Cerebellum (tissue), 4 donors: ENCODE measurements at places on chromosomes 16 and 17. TPM values are rescaled to one million over a fixed set of nuclear protein-coding genes. Genes with fewer than 3 reads are reported as not detected.

- no peak for DNase-seq
These were observed 10.7 kb upstream of the PRR29 start for GRCh38 chr17:63987221-63988126.

DNA sequence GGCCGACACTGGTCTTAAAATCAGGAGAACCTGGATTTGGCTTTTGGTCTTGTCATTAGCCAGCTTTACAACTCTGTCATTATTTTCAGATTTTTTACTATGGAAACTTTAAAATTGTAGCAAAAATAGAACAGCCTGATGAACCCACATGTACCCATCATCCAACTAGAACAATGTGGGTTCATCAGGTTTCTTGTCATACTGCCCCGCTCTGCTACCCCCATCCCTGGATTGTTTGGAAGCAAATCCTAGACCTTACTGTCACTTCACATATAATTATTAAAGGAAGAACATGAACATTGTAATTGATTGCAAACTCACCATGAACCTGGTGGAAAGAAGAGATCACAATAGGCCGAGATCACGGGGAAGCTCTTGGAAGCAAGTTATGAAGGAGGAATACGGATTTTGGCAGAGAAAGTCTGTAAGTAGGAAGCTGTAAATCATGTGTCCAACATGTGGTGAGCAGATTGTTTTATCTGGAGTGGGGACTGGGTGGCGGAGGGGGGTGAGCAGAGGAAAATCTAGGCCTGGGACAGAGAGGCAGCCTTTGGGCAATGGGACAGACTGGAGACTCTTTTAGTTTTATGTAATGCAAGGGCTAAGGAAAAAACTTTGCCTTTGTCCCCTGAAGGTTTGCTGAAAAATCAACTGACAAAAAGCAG lies 67.0 kb downstream of the PITPNC1 start:
- DNase-seq, result no peak

DNA sequence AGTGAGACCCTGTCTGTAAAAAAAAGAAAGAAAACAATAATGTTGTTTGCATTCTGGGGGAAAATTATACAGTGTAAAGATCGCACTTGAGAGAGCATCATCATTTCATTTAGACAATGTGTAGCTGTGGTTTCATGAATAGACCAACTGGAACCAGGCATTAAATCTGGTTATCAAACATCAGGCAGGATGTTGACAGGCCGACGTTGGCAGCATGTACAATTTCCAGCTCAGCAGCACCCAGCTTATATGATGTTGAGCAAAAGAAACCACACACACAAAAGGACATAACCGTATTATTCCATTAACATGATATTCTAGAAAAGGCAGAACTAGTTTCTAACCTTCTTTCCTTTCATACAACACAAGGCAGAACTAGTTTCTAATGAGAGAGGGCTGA lies 5.8 kb downstream of the MARVELD3 start:
- DNase-seq, result no peak

- no peak for DNase-seq
These were observed 240.8 kb downstream of the STX8 start for GRCh38 chr17:9334536-9335446.

PSMD12 gene
- 45.5 TPM for total RNA-seq

- no peak for DNase-seq
These were observed 45.0 kb downstream of the DYNLRB2 start for GRCh38 chr16:80585764-80586163.

GPR139 gene
- 0.91 TPM for total RNA-seq

RNF43 gene
- 6.7 TPM for total RNA-seq

ESRP2 gene
- not detected for total RNA-seq

GRCh38 chr17:39929646-39930407 lies 2.3 kb downstream of the LRRC3C start:
- no peak for DNase-seq

HOXB9 gene
- total RNA-seq, result 0.09 TPM

GRCh38 chr16:70250748-70251628 lies 752 bp downstream of the EXOSC6 start:
- peak; percentile 36 for DNase-seq

CSH2 gene
- 1.8 TPM for total RNA-seq

CHST4 gene
- total RNA-seq, result not detected

TBC1D26 gene
- 0.54 TPM for total RNA-seq

DNA sequence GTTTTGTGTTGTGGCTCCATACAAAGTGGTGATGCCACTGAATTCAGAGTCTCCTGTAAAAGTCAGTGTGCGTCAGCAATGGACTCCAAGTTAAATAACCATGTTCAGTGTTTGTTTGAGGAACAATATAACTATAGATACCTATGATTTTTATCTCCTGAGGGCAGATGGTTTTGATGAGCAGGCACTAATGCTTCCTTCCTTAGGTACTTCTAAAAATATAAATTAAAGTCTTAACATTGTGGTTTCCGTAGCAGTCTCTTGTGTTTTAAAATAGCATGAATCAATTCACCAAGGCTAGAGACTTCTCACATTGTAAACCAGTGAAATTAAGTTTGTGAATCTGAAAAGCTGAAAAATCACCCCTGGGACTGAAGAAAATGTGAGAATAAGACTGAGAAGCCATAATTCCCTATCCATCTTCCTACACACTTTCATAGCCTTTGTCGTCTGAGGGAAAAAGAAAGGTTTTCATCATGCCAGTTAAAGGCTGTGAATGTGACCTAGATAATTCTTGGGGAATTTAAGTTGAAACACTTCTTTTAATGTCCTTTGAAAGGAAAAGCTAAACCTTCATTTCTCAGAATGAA lies 1502.9 kb downstream of the CDH11 start:
- no peak for DNase-seq

DNA sequence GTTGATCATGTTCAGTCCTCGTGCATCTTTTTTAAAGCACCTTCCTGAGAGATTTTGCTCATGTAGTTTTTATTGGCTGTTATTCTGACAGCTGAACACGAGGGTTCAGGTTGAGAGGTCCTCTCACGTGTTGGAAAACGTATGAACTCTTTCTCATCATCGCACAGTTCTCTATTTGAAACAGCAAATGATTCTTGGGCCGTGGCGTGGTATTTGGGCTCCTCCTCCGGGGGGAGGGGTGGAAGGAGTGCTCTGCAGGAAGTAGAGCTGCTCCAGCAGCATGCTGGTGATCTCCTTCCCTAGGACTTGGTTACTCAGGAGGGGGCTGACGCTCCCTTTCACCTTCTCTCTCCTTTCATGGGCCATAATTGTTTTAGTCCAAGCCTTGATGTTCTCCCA lies 70.4 kb downstream of the KSR1 start:
- no peak for DNase-seq

EVI2B gene
- total RNA-seq, result 0.36 TPM

DNA sequence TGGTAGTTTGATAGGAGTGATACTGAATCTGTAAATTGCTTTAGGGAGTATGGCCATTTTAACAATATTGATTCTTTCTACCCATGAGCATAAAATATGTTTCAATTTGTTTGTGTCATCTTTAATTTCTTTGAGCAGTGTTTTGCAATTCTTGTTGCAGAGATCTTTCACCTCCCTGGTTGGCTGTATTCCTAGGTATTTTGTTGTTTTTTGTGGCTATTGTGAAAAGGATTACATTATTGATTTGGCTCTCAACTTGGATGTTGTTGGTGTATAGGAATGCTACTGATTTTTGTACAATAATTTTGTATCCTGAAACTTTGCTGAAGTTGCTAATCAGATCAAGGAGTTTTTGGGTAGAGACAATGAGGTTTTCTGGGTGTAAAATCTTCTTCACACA lies 3.2 kb downstream of the KRTAP9-9 start:
- DNase-seq, result no peak

GRCh38 chr17:19720631-19721426 lies 4.4 kb upstream of the SLC47A2 start:
- DNase-seq, result no peak

RAB37 gene
- 0.82 TPM for total RNA-seq

GRCh38 chr17:66524877-66525276 lies 222.5 kb downstream of the PRKCA start:
- no peak for DNase-seq

- peak; percentile 49 for DNase-seq
These were observed 13.4 kb upstream of the TAOK1 start for GRCh38 chr17:29376667-29377270.

DNA sequence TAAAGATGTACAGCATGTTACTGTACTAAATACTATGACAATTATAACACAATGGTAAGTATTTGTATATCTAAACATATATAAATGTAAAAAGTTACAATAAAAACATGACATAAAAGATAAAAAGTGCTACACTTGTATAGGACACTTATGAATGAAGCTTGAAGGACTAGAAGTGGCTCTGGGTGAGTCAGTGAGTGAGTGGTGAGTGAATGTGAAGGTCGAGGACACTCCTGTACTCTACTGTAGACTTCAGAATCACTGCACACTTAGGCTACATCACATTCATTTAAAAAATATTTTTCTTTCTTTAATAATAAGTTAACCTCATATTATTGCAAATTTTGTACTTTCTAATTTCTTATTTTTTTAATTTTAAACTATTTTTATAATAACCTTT lies 1476.7 kb upstream of the CDH8 start:
- no peak for DNase-seq

DNA sequence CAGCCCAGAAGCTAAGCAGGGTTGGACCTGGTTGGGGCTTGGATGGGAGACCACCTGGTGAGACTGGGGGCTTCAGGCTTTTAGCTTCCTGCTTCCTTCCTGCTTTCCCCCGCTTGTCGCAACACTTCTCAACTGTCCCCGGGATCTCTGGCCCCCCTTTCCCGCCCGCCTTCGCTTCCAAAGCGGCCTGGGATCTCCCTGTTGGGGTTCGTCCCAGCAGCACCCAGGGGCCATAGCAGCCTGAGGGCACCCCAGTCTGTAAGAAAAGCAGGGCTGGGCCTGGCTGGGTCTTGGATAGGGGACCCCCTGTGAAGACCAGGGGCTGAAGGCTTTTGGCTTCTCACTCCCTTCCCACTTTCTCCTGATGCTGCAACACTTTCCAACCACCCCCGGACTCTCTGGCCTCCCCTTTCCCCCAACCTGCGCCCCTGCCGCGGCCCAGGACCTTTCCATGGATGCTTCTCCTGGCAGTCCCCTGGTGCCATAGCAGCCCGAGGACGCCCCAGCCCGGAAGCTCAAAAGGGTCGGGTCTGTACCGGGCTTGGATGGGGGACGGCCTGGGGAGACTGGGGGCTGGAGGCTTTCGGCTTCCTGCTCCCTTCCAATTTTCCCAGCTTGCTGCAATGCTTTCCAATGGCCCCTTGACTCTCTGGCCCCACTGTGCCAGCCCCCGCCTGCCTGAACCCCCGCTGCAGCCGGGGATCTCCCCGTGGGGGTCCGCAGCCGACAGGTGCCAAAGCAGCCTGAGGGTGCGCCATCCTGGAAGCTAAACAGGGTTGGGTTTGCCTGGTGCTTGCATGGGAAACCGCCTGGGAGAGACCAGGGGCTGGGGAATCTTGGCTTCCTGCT lies 2276.2 kb downstream of the TP53TG3F start:
- DNase-seq, result no peak

GRCh38 chr16:50265260-50265659 lies 1.1 kb upstream of the ADCY7 start:
- no peak for DNase-seq

WNT3 gene
- 12.3 TPM for total RNA-seq

- DNase-seq, result no peak
These were observed 10.0 kb downstream of the RAPGEFL1 start for GRCh38 chr17:40187238-40187637.

- no peak for DNase-seq
These were observed 2.1 kb upstream of the IGSF6 start for GRCh38 chr16:21654466-21654865.

DNA sequence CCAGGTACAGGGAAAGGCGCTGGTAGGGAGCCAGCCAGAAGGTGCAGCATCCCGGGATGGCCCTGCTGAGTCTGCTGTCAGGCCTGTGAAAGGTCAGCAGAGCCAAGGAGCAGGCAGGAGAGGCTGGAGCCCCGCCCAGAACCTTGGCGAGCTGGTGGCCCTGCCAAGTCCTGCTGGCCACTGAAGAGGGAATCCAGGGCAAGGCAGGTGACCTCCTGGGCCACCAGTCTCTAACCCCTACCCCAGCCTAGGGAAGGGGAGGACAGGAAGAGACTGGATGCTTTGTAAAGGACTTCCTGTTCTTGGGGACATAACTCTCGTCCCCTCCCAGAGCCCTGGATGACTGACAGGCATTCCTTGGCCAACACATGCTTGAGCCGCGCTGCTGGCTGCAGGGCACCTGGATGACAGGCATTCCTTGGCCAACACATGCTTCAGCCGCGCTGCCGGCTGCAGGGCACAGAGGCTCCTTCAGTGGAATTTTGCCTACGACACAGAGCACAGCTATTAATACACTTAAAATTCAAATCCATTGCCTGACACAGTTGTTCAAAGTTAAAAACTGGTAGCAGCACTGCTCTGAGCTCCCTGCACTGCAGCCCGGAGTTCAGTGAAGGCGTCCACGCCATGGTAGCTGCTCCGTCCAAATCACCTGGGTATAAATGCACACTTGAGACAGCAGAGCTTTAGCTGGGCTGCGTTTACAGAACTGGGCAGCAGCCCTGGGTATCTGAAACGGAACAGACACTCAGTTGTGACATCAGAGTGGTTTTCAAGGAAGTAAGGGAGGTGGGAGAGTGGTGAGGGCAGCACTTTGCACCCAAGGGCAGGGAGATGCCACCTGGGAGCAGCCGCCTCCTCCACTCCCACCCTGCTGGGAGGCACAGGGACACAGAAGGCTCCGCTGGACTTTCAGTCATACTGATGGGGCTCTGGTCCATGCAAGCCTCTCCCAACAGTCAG lies 2.0 kb upstream of the BRICD5 start:
- peak; percentile 79 for DNase-seq

KRT32 gene
- total RNA-seq, result not detected

DNA sequence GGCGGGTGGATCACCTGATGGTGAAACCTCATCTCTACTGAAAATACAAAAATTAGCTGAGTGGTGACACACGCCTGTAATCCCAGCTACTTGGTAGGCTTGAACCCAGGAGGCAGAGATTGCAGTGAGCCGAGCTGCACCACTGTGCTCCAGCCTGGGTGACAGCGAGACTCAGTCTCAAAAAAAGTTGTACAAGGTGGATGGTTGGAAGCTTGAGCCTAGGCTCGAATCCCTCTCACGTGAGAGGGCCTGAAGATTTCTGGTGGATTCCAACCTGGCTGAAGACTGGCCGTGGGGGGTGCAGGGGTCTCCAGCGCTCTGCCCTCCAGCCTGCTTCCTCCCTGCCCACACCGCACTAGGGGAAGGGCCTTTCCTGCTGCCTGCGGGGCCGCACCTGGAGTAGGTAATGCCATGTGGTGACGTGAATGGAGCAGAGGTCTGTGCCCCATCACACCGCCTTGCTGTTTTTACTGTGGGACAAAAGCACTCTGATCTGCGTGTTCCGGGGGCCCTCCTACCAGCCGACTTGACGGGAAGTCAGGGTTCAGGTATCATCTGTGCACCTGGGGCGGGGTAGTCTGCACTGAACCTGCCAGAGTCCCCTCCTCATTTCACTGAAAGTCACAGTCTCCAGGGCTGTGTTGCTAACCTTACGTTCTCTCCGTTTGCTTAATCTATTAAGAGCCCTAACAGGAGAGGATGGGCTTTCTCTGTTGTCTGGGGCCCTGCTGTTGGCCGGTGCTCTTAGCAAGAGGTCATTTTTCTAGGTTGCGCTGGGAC lies 4.2 kb downstream of the RPL13 start:
- no peak for DNase-seq

ZCCHC14 gene
- 45.1 TPM for total RNA-seq

GRCh38 chr17:39534768-39535405 lies 72.8 kb downstream of the NEUROD2 start:
- DNase-seq, result no peak
